ENCODE measurements at places on chromosomes 12 and 14.

- DNase-seq: no peak
Observed at GRCh38 chr12:1769809-1770494, 50.4 kb upstream of the LRTM2 start.

GRCh38 chr14:100972118-100972897 lies 68.8 kb upstream of the RTL1 start:
- no peak for DNase-seq

DNA sequence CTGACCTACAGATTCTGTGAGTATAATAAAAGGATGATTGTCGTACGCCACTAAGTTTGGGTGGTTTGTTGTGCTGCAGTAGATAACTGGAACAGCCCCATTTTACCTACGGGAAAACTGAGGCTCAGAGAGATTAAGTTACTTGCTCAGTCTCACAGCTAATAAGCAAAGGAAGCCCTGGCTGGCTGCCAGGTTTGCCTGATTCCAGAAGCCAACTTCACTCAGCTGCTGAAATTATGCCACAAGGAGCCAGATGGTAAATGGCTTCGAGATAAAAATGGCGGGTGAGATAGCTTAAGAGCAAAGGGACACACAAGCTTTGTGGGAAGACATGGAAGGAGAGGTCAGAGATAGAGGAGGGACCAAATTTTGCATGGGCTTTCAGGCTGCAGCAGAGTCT lies 191.5 kb upstream of the NOS1 start:
- no peak for DNase-seq

GRCh38 chr12:125193376-125194152 lies 128.3 kb downstream of the AACS start:
- no peak for DNase-seq

DNA sequence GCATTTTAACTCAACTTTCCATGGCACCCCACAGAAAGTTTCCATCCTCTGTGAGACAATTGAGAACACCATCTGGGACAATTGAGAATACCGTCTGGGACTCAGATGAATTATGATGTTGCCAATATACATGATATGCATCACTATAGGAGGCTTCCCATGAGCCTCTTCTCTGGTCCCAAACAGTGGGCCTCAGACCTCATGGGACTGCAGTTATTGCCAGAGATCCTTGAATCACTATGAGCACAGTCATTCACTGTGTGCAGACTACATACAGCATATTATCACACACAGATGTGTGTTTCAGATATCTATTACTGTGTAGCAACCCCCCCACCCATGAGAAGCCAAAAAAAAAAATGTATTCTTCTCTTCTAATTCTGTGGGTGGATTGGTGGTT lies 134.4 kb downstream of the GXYLT1 start:
- no peak for DNase-seq

DNA sequence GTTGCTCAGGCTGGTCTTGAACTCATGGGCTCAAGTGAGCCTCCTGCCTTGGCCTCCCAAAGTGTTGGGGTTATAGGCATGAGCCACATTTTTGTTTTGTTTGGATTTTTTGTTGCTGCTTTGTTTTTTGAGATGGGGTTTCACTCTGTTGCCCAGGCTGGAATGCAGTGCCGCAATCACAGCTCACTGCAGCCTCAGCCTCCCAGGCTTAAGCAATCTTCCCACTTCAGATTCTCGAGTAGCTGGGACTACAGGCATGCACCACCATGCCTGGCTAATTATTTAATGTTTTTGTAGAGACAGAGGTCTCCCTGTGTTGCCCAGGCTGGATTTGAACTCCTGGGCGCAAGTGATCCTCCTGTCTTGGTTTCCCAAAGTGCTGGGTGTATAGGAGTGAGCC lies 5.7 kb upstream of the PLEK2 start:
- no peak for DNase-seq

DNA sequence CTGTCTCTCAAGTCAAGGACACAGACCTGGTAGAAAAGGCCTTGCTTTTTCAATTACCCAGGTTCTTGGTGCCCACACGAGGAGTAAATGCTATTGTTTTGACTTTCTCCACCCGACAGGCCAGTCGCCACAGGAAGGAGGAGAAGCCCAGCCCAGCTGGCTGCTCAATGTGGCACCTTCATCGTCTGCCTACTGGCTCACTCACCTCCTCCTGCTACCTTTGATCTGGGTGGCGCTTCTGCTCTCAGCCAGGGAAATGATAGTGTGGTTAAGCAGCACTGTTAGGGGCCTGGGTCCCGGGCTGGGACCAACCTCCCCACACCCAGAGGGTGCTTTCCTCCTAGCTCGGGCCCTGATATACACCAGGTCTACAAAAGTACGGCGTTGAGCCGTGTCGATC lies 75.0 kb upstream of the FZD10 start:
- DNase-seq: no peak

DNA sequence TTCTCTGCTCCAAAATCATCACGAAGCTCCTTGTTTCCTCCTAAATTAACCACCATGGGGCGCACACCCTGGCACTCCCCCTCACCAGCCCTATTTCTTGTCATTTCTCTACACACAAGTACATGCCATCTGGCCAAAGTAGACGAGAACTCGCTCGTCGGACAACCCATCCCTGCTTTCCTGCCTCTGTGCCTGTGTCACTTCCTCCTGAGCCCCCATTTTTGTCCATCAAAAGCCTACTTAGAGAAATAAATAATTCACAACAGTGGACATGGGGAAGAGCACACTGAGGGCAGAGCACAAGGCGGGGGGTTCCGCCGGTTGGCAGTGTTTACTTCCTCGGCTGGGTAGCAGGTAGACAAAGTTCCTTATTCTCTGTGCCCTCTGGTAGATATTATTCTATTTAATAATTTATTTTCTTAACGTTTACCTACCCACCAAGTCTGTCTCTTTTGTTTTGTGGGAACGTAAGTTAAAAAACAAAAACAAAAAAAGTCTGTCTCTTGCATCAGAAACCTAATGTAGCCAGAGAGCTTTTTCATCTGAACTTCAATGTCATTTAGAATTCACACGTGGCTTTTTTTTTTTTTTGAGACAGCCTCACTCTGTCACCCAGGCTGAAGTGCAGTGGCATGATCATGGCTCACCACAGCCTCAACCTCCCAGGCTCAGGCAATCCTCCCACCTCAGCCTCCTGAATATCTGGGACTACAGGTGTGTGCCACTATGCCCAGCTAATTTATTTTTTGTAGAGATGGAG lies 6.0 kb downstream of the VPS37B start:
- no peak for DNase-seq

GRCh38 chr12:81086342-81086741 lies 8.5 kb downstream of the ACSS3 start:
- no peak for DNase-seq

All from right renal pelvis (tissue), 4 donors.